CD4-positive, CD25-positive, alpha-beta regulatory T cell (primary cell): ENCODE measurements at places on chromosomes 12 and 14. TPM values are rescaled to one million over a fixed set of nuclear protein-coding genes. Genes with fewer than 3 reads are reported as not detected.

- DNase-seq, result no peak
Observed at GRCh38 chr12:52867642-52868041, 18.8 kb upstream of the KRT78 start.

- peak; percentile 56 for DNase-seq
Observed at GRCh38 chr14:24339284-24340151, at the start of gene RIPK3. TSS of gene RIPK3 (minus strand) at chr14:24339991. CDS start at chr14:24339826, 165 bp downstream.

- no peak for DNase-seq
Observed at GRCh38 chr14:61090432-61091216, 109.6 kb downstream of the SLC38A6 start.

GRCh38 chr14:85915711-85916110, 385.8 kb downstream of the FLRT2 start:
- no peak for DNase-seq

DNA sequence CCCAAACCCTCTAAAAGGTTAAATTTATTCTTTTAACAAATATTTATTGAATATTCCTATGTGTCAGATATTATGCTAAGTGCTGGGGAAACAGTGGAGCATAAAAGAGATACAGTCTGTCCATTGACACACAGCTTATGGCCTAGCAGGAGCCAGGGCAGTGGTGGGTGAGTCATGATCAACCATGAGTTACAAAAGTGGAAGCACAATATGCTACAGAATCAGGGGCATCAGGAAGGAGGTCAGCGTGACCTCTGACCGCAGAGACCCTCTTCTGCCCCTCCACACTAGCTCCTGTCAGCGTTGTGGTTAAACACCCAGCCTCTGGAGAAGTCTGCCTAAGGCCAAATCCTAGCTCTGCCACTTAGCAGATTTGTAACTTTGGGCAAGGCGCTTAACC, 4.7 kb upstream of the PPP1R1A start:
- DNase-seq, result no peak

DNA sequence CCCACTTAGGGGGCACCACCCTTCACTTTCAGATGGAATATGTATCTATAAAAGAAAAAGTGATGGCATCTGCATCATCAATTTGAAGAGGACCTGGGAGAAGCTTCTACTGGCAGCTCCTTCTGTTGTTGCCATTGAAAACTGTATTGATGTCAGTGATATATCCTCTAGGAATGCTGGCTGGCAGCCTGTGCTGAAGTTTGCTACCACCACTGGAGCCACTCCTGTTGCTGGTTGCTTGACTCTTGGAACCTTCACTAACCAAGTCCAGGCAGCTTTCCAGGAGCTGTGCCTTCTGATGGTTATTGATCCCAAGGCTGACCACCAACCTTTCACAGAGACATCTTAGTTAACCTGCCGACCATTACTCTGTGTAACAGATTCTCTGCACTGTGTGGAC, 44.7 kb downstream of the RIMKLB start:
- no peak for DNase-seq

DNA sequence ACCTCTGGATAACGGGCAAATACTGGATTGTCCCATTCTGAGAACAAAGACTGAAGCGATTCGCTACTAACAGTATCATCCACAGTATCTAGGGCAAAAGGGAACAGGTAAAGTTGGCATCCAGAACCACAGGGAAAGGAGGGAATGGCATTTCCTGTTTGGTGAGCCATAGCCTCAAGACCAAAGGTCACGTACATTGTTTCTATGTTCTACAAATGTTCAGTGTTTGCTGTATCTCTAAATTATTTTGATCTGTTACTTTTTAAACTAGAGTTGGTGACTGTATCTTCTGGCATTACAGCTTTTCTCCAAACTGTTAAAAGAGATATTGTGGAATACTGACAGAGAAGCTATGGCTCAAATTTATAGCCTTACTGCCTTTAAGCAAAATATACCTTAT, 9.7 kb downstream of the MLH3 start:
- no peak for DNase-seq

DNA sequence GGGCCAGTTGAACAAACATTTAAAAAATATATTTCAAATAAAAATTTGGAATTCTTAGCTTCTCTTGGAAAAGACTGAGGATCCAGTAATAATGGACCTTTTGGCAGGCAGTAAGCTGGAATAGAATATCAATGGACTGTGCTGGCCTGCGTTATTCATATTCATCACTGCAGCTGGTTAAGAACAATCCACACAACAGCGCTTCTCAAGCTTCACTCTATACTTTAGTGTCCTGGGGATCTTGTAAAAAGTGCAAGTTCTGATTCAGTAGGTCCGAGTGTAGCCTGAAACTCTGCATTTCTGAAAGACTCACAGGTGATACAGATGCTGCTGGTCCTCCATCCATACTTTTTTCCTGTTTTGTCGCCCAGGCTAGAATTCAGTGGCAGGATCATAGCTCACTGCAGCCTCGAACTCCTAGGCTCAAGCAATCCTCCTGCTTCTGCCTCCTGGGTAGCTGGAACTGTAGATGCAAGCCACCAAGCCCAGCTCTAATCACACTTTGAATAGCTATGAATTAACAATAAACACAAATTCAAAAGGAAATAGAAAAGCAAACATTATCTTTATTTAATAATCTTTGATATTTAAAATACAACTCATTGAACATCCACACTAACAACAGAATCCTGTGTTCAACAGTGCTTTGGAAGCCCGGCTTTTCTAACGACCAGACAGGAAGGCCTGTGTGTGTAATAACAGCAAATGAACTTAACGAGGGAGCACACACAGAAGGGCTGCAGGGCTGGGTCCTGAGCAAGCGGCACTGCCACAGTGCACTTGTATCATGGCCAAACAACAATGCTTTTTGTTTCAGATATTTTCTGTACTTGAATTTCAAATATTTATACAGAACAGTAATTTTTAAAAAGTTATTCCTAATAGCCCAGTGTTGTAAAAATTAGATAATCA, 18.4 kb upstream of the TRIP11 start:
- DNase-seq, result no peak

DNA sequence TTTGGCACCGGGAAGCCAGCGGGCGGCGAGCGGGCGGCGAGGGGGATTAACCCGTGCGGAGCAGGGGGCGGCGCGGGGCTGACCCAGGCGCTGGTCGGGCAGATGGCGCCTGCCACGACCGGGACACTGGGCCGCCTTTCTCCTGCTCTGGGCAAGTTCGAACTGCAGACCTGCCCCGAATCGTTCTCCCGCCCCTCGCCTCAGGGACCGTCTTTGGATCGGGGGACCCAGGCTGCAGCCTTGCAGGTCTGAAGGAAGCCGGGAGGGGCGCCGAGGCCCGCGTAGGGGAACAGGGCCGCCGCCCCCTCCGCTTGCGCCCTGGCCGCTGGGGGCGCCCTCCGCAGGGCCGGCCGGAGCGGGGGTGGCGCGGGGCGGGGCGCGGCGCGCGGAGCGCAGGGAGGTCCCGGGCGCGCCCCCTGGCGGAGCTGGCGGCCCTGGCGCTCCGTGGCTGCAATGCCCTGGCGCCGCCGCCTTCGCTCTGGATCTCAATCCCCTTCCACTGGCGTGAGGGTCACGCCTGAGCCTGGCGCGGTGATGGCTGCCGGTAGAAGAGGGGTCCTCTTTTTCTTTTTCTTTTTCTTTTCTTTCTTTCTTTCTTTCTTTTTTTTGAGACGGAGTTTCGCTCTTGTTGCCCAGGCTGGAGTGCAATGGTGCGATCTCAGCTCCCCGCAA, 449 bp upstream of the LTBP2 start:
- DNase-seq, result peak; percentile 86

HSP90AA1 gene
- polyA plus RNA-seq, result 414 TPM

GDF3 gene
- not detected for polyA plus RNA-seq

OR10P1 gene
- polyA plus RNA-seq, result not detected

PTGER2 gene
- 90.9 TPM for polyA plus RNA-seq

ARL1 gene
- polyA plus RNA-seq, result 33.5 TPM

FGF6 gene
- not detected for polyA plus RNA-seq
